Breast epithelium (tissue), 4 donors: ENCODE measurements at places on chromosomes 6 and 20. TPM values are rescaled to one million over a fixed set of nuclear protein-coding genes. Genes with fewer than 3 reads are reported as not detected.

Gene DEFB112
- not detected for total RNA-seq

GRCh38 chr20:9711872-9712271, 127.0 kb downstream of the PAK5 start:
- DNase-seq = no peak
- H3K27ac ChIP-seq = no peak overlapping the region
- no peaks in the 10 kb centered on the region for H3K4me1 ChIP-seq
- no peaks in the 10 kb centered on the region for H3K36me3 ChIP-seq
- no peaks in the 10 kb centered on the region for H3K27me3 ChIP-seq

- no peaks in the 10 kb centered on the region for H3K4me1 ChIP-seq
- H3K27ac ChIP-seq = no peak overlapping the region
- no peak for DNase-seq
- H3K27me3 ChIP-seq = no peaks in the 10 kb centered on the region
Observed at GRCh38 chr6:80165143-80165542, 58.7 kb downstream of the BCKDHB start.

DNA sequence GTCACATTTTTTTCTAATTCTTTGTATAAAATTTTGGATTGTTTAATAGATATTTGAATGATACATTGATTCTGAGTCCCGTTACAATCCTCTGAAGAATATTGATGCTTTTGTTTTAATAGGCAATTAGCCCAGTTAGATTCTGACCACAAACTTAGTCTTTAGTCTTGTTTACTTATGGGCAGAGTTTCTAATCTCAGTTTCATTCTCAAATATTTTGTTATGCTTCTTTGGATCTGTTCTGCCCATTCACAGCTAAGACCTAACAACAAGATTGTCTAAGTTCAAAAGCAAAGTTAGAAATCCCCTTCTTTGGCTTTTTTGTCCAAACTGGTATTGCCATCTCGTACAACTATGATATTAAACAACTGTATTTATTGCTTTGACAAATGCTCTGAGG, 58.0 kb downstream of the TBXT start:
- no peak overlapping the region for H3K4me3 ChIP-seq
- no peak for DNase-seq
- no peak overlapping the region for H3K27ac ChIP-seq
- no peaks in the 10 kb centered on the region for H3K27me3 ChIP-seq
- no peaks in the 10 kb centered on the region for H3K4me1 ChIP-seq

DNA sequence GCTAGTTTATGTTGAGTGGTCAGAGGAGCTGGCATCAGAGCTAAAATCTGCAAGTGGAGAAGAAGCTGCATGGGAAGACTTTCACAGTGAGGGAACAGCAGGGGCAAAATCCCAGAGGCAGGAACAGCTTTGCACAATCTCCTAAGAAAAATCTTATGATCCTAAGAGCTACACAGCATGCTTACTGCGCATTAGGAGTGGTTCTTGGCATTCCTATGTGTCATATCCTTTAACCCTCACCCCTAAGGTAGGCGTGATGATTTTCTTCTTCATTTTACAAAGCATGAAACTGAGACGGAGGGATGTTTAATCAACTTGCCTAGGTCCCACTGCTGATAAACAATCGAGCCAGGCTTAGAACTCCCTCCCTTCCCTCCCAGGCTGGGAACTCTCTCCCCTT, 313.6 kb upstream of the SULF2 start:
- H3K27ac ChIP-seq = no peak overlapping the region
- no peaks in the 10 kb centered on the region for H3K36me3 ChIP-seq
- no peaks in the 10 kb centered on the region for H3K27me3 ChIP-seq
- no peak for DNase-seq
- no peaks in the 10 kb centered on the region for H3K4me1 ChIP-seq

Gene OR12D3
- not detected for total RNA-seq

- H3K4me1 ChIP-seq = no peaks in the 10 kb centered on the region
- H3K27ac ChIP-seq = no peak overlapping the region
- no peak for DNase-seq
- no peak overlapping the region for H3K4me3 ChIP-seq
Observed at GRCh38 chr6:85756982-85757381, 114.3 kb upstream of the SYNCRIP start.

GRCh38 chr6:139161169-139161568, 26.3 kb downstream of the HECA start:
- H3K27me3 ChIP-seq = no peaks in the 10 kb centered on the region
- no peak for DNase-seq
- H3K36me3 ChIP-seq = no peaks in the 10 kb centered on the region
- no peak overlapping the region for H3K4me3 ChIP-seq
- no peak overlapping the region for H3K27ac ChIP-seq

Gene CCM2L
- total RNA-seq = 2.8 TPM

- H3K27ac ChIP-seq = no peak overlapping the region
Observed at GRCh38 chr20:7358670-7359069, 581.6 kb downstream of the HAO1 start.

GRCh38 chr6:136568129-136568528, 17.9 kb upstream of the MAP7 start:
- DNase-seq = no peak
- H3K27ac ChIP-seq = no peak overlapping the region
- H3K27me3 ChIP-seq = no peaks in the 10 kb centered on the region
- no peaks in the 10 kb centered on the region for H3K4me1 ChIP-seq
- no peaks in the 10 kb centered on the region for H3K36me3 ChIP-seq

GRCh38 chr20:50460608-50461267, 49.4 kb upstream of the PTPN1 start:
- H3K4me3 ChIP-seq = no peak overlapping the region
- no peaks in the 10 kb centered on the region for H3K27me3 ChIP-seq
- H3K27ac ChIP-seq = peak overlapping the region; percentile 61
- H3K4me1 ChIP-seq = peaks cover 3% of the 10 kb centered on the region
- DNase-seq = peak; percentile 89

- H3K36me3 ChIP-seq = no peaks in the 10 kb centered on the region
- no peak overlapping the region for H3K27ac ChIP-seq
- H3K4me3 ChIP-seq = no peak overlapping the region
- peaks cover 4% of the 10 kb centered on the region for H3K27me3 ChIP-seq
Observed at GRCh38 chr6:41161851-41162552, 914 bp downstream of the TREM2 start.

Gene FAM162B
- 11.8 TPM for total RNA-seq

DNA sequence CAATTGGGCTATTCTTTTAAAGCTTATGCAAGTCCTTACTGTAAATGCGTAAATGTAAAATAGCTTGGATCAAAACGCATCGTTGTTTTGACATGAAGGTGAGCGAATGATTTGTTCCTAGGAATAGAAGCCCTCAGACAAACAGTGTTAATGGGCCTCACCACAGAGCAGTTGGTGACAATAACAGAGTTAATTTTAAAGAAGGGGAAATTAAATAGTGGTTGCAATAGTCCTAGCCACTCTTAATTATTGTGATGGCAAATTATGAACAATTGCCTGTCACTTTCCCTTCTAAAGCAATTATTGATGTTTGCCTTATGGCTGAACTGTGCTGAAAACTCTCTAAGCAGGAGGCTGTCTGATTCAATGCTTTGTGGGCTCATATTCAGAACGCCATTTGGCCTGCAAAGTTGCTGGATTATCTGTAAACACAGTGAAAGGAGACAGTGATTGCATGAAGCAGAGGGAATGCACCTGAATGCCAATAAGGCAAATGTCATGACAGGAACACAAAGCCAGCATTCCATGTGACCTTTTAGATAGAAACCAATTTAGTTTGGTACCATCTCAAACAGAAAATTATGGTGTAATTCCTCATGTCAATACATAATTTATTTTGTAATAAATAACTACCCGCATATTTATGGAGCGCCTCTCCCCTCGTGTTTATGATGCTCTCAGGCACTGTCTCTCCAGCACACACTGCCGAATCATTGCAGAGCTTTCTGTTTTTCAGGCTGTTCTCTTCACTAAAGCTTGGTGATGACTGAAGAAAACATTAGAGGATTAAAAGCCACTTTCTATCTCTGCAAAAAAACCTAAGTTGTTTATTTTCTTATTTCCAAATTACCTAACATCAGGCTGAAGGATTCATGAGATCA, 387.5 kb downstream of the HACE1 start:
- no peaks in the 10 kb centered on the region for H3K4me1 ChIP-seq
- no peak overlapping the region for H3K4me3 ChIP-seq
- H3K27me3 ChIP-seq = no peaks in the 10 kb centered on the region
- no peaks in the 10 kb centered on the region for H3K36me3 ChIP-seq
- DNase-seq = no peak
